ENCODE measurements at places on chromosomes 1 and 21.
A peak's percentile ranks its signal among the peaks of the same experiment; 100 is the strongest.

GRCh38 chr1:27152004-27152828 is 2.7 kb downstream of the SLC9A1 start:
- no peak for DNase-seq

DNA sequence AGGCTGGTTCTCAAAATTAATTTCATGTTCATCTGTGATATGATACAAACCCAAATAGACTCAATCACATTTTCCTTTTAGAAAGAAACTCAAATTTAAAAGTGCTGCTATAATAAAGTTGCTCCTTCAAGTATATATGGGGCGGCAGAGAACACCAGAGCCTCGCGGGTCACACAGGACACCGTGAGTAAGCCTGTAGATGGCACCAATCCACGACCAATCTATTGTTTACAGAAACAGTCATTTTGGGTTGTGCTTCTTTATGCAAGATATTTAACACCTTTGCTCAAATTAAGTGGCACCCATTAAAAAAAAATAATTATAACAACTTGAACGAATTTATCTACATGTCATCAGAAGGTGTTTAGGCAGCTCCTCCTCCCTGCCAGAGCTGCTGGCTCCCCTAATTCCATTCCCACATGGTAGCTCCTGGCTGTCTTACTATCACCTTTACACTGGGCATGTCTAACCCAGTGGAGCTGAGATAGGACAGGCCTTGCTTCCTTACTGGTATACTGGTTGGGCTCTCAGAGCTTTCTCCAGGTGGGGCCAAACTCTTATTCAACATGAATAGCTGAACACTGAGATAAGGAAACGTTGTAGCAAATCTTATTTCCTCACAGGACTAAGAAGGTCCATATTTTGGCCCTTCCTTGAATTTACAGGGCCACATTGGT is 287.0 kb downstream of the SDCCAG8 start:
- no peak for DNase-seq

GRCh38 chr1:95003433-95003738 is 69.4 kb downstream of the ALG14 start:
- no peak for DNase-seq

DNA sequence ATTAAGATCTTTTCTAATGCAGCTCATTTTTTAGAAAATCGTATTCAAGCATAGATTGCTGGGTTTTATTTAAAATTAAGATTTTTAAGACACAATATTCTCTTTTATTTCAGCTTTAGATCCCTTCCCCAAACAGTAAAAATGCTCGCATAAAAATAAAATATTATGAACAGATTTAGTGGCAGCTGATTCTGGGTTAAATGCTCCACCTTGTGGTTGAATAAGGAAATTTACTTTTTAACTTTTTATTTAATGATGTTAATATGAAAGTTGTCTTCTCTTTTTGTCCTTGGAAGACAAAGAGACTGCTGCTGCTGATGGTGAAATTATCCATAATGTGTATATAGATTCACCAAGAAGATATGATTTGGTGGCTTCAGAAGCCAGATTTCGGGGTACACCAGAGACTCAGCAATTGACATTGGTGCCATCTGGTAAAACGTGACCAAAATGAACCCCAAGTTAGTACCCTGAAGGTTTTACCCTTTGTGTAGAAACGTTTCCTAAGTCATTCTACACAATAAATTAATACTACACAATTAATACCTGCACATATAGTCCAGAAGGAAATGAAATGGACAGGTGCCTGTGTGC is 128.0 kb downstream of the ADAMTS1 start:
- no peak for DNase-seq

DNA sequence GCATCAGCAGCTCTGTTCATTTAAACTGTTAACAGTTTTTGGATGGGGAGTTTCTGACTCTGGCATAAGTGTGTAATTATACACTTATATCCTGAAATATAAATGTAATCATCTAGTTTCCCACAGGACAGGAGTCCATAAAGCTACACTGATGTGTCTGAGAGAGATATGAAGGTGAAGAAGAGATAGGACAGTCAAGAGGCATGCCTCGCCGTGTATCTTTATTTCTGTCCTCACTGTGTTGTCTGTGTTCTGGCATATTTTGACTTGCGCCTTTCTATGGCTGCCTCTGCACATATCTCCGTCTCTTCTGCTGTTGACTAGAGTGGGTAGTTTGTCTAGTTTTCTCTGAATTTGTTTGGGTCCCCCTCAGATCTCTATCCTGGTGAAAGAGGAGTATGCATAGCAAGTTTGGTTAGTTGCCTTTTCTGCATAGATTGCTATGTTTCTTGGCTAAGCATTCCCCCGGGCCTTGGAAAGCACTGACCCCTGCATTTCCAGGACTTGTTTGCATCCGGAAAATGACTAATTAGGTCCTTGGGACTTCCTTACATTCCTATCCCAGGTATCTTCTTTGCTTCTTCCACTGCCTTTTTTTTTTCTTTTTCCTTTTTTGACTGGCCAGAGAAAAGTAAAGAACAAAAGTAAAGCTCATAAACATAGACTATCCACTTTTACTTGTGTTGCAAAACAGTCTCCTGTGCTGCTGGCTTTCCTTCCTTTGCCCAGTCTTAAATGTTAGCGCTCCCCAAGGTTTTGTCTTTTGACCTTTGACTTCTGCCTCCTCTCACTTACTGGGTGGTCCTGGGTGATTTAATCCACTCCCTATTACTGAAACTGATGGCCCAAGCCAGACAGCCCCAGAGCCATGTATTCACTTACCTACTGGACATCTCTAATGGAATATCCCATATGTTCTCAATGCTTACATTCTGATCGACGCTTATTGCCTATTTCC is 27.6 kb upstream of the CNN3 start:
- no peak for DNase-seq

DNA sequence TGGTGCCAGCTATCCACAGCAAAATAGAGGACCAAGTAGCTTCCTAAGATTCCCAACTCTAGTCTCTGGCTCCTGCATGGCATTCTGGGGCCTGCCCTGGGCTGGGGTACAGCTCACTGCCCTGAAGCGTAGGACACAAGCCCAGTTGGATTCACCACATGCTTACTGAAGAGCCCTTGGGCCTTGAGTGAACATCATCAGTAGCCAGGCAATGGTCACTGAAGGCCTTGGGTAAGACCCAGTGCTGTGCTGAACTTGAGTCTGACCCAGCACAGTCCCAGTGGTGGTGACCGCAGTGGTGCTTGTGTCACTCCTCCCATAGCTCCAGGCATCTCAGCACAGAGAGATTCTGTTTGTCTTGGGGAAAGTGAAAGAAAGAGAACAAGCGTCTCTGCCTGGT is 7.7 kb upstream of the LCE3A start:
- no peak for DNase-seq

DNA sequence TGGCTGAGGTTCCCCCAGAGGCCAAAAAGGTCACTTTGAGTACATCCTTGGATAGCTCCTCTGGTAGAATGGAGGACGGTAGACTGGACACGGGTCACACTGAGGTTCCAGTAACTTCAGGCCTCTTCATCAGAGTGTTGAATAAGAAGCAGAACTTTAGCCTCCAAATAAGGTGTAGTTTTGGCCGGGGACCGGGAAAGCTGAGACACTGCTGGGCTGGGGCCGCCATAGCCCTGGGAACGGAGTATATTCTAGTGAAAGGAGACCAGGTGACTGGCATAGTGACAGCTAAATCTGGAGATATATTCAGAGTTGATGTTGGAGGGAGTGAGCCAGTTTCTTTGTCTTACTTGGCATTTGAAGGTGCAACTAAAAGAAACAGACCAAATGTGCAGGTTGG is 84.1 kb downstream of the EVA1C start:
- no peak for DNase-seq

DNA sequence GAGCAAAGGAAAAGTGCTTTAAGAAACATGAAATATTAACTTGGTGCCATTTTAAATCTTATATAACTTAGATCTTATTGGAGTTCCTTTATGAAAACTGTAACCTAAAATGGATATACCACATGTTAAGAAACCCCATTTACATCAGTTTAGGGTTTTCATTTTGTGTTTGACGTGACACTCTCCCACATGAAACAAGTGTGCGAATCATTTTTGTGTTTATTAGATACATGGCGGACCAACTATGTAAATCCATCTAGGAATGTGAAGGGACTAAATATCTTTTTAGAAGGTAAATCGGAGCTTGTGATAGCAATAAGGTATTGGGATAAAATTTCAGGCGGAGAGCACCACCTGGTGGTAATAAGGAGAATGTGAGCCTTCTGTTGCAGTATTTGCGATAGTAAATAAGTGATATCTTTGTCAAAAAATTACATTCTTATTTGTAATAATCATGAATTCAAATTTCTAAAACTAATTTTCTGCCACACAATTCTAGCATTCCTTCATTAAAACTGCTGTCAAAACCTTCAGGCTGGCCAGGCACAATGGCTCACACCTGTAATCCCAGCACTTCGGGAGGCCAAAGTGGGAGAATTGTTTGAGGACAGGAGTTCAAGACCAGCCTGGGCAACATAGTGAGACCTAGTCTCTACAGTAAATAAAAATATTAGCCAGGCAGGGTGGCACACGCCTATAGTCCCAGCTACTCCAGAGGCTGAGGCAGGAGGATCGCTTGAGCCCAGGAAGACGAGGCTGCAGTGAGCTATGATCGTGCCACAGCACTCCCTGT is 31.3 kb downstream of the SMAP2 start:
- DNase-seq: peak; percentile 23

DNA sequence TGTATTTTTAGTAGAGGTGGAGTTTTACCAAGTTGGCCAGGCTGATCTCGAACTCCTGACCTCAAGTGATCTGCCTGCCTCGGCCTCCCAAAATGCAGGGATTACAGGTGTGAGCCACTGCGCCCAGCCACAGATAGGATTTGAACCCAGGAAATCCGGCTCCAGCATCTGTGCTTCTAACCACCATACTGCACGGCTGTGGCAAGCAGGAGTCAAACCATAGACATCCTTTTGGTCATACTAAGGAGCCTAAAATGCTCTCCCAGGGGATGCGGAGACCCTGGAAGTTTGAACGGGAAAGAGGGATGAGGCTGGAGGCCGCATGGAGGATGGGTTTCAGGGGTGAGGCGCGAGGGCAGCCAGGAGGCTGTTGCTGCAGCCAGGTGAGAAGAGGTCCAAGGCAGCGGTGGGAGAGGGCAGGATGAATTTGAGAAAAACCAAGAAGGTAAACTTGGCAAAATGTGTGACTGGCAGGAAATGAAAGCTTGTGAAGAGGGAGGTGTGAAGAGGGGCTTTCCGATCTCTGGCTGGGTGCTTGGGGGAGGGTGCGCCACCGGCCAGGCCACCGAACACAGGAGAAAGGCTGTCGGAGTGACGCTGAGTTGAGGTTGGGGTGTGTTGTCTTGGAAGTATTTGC is 24.0 kb upstream of the CDK18 start:
- no peak for DNase-seq

DNA sequence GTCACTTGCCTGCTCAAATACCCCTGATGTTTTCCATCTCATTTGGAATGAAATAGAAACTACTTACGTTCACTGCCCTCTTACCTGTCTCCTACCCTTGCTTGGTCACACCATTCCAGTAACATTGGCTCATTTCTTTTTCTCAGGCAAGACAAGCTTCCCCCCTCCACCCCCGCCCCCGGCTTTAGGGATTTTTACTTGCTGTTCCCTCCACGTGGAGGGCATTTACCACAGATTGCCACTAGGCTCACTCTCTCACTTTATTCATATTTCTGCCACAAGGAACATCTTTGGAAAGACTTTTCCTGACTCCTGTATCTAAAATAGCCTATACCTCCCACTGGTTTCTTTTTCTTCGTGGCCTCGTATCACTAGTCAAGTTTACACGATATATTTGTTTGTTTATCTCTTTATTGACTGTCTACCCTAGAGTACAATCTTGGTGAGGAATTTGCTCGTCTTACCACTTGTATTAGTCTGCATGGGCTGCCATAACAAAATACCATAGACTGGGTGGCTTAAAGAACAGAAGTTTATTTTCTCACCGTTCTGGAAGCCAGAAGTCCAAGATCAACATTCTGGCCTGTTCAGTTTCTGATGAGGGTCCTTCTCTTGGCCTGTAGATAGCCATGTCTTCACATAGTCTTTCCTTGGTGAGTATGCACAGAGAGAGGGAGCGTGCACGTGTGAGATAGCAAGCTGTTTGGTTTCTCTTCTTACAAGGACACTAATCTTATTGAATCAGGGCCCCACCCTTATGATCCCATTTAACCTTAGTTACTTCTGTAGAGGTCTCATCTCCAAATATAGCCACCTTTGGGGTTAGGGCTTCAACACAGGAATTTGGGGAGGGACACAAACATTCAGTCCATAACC is 126.2 kb downstream of the NRDC start:
- DNase-seq: no peak

DNA sequence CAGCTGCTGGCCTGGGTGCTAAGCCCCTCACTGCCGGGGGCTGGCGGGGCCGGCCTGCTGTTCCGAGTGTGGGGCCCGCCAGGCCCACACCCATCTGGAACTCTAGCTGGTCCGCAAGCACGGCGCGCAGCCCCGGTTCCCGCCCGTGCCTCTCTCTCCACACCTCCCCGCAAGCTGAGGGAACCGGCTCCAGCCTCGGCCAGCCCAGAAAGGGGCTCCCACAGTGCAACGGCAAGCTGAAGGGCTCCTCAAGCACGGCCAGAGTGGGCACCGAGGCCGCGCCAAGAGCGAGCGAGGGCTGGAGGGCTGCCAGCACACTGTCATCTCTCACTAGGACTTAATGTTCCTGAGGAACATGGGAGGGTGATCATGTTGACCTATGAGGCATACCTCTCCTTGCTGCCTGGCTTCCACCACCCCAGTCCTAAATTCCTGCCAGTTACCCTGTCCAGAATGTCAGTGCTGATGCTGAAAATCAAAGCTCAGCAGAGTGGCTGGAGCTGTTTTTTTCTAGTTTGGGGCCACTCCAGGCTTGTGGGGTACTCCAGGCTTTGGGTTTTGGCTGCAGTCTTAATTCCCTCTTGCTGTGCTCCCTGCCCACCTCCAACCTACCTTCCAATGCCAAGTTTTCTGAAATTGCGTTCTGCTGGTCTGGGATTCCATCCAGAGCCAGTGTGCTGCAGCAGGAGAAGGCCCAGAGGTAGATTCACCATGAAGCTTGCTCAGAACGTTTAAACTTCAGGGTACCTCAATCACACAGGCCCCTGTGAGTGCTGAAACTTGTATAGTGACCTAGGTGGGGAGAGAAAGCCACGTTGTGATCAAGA is 44.2 kb upstream of the LPGAT1 start:
- no peak for DNase-seq

- no peak for DNase-seq
Observed at GRCh38 chr21:40905251-40905650, 58.3 kb upstream of the DSCAM start.

DNA sequence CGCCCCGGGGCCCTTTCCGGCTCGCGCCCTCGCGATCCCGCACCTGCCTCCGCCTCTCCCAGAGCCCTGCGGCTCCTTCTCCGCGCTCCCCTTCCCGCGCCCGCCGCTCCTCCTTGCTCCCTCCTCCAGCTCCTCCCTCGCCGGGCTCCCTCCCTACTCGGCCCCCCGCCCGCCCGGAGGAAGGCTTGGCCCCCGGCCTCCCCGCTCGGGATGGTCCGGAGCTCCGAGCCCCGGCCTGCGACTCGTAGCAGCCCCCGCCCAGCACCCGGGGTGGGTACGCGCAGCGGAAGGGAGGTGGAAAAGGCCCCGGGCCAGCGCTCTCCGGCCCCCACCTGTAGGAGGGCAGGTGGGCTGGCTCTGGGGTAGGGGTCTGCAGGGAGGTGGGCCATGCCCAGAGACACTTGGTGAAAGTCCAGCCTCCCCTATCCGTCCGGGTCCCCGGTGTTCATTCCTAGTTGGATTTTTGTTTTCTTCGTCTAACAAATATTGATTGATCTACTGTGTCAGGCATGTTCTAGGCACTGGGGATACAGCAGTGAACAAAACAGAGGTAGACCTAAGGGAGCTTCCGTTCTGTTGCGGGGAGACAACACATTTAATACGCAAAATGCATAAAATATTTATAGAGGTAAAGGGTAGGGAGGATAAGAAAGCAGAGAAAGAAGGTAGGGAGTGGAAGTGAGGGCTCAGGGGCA is at the start of gene HTR1D:
HTR1D (minus strand) TSS at position 82 of the 695 bp plus-strand sequence. CDS start 23,283 bp downstream, outside the sequence.
- no peak for DNase-seq

- DNase-seq: no peak
Observed at GRCh38 chr1:11787251-11787803, 18.4 kb downstream of the MTHFR start.
